ENCODE measurements at places on chromosomes 6 and 20. TPM values are rescaled to one million over a fixed set of nuclear protein-coding genes. Genes with fewer than 3 reads are reported as not detected.

DNA sequence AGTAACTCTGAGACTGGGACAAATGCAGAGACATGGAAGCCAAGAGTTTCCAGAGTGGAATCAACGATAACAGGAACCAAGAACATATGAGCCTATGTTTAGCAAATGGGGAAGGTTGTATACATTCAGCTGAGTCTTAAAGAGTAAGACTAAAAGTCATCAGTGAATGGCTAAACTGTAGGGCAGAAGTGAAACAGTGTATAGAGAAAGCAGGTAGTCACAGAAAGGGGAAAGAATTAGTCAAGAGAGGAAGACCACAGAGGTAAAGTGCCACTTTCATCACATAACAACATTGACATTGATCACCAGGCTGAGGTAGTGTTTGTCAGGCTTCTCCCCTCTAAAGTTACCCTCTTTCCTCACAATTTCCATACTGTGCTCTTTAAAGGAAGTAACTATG is 306.5 kb upstream of the SPTLC3 start:
- no peak for DNase-seq

GRCh38 chr6:137111296-137112066 is 62.0 kb downstream of the IL22RA2 start:
- DNase-seq, result no peak

Gene SCGN
- not detected for total RNA-seq

- no peak for DNase-seq
These were observed 37.1 kb downstream of the OTOR start for GRCh38 chr20:16785226-16785625.

DNA sequence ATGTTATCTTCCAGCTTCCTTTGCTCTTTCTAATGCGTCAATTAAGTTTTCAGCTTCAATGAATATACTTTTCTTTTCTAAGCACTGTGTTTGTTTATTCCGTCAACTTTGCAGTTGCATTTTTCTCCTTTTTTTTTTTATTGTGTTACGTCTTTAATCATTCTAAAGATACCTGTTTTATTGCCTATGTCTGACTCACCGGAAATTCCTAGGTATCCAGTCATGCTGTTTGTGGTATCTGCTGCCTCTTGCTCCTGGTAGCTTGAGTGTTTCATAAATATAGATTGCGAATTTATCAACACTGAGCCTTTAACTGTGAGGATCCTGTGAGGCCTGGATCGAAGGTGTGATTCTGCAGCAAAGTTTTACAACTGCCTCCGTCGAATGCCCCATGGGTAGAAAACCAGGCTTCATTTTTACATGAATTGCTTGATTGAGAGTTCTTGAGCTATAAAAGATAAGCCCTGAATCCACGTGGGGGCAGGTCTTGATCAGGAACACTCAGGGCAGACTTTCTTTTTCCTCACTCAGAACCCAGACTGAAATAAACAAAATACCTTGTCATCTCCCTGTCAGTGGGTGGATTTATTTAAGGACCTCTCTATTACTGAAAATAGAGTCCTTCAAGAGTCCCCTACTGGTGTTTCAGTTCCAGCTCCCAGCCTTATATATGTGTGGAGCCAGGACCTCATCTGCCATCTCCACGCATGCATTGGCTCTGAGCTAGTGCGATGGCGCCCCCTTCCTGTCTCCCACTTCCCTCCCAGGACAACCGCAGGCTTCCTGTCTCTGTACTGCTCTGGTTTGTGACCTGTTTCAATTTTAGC is 60.1 kb upstream of the LRRC1 start:
- no peak for DNase-seq

DNA sequence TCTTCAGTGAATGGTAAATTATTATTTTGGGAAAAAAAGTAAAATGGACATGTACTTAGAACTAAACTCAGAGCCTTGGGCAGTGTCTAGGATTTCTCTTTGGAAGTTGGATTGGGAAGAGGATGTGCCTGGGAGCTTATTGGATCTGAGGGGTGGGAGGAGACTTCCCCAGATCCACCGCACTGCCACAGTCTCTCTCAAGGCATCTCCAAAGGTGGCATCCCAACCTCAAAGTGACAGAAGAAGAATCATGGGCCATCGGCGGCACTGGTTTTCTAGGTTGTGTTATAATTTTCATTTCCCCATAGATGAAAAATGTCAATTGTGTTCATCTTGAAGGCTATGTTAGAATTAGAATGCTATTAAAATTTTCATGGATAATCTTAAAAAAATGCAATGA is 66.8 kb upstream of the CD93 start:
- no peak for DNase-seq

- DNase-seq, result peak; percentile 33
These were observed at the start of gene KHDC1 for GRCh38 chr6:73262671-73263569. Gene KHDC1, minus strand, starts transcription at chr6:73263196. Its CDS starts 20,679 bp downstream, at chr6:73242517.
